Right renal cortex interstitium (tissue), 3 donors: ENCODE measurements at places on chromosomes 4 and X.

DNA sequence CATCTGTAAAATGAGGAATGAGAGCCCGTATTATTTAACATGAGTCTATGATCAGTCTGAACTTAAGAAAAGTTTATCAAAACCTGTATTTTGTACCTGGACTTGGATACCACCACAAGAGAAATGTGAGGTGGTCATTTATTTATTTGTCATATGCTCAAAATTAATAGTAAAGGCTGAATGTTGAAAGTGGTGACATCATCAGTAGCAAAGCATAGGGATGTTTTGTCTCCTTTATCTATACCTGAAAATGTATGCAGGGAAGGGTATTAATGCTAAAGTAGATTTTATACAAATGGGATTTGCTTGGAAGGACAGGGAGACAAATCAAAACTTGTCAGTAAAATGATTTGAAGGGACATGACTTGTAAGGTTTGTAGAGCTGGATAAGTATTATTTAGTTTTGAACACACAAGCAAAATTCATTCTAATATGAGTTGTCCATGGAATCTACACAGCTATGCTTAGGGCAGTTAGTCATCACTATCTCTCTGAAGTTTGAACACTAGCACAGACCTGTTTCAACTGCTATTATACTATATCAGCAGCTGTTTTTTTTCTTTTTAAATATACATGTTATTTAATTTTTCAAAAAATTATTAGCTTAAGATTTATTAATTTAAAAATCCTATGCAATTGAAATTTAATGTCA, 52.4 kb upstream of the GUCY1A1 start:
- DNase-seq: no peak

DNA sequence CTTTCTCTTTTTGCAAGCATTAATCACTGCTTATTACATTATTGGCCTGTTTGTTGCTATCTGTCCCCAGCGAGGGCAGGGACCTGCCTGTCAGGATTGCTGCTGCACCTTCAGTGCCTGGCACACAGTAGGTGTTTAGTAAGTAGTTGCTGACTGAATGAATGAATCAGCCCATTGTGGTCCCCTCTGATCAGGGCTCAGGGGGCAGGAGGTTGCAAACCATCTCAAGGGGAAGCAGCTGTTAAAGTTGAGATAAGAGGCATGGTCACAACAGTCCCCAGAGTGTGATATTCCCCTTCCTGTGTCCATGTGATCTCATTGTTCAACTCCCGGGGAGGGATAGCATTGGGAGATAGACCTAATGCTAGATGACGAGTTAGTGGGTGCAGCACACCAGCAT, 85.4 kb downstream of the WFS1 start:
- DNase-seq: no peak

GRCh38 chr4:6912441-6912840, 2.8 kb downstream of the TBC1D14 start:
- DNase-seq: no peak

DNA sequence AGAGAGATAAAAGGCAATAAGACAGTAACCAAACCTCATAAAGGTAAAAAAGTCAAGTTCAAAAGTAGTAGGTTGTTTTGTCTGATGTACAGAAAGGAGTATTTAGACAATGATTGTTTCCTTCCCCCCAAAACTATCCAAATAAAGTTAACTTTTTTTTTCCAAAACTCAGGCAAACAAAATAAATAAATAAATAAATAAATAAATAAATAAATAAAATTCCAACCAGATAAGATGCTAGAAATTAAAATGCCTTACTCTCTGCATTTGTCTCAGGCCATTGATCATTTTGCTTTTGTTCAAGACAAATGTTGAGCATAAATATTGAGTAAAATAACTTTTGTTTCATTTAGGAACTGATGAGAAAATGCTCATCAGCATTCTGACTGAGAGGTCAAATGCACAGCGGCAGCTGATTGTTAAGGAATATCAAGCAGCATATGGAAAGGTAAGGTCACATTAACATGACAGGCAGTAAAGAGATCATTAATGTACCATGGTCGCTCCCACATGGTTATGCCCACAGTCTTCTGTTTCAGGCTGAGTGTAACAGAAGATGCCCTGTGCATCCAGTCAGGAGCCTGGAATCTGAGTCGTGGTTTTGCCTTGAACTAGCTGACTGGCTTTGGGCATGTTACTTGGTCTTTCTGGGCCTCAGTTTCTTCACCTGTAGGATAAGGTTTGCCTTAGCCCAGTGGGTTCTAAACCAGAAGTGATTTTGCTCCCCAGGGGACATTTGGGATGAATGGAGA, 27.3 kb downstream of the ANXA3 start:
- no peak for DNase-seq

DNA sequence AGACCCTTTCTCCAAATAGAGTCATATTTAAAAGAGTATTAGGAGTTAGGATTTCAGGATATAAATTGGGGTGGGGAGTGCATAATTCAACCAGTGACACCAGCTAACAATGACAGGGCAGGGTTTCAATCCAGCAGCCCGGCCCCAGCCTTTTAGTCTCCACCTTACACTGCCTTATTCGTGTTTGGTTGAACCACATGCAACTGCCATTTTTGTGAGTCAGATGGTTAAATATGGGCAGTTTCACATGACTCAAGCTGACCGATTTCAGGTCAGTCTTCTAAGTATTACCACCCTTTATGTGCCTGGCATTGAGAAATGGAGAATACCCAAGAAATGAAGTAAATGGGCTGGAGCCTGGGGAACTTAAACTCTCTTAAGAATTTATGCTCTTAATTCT, 102.8 kb downstream of the STOX2 start:
- no peak for DNase-seq

DNA sequence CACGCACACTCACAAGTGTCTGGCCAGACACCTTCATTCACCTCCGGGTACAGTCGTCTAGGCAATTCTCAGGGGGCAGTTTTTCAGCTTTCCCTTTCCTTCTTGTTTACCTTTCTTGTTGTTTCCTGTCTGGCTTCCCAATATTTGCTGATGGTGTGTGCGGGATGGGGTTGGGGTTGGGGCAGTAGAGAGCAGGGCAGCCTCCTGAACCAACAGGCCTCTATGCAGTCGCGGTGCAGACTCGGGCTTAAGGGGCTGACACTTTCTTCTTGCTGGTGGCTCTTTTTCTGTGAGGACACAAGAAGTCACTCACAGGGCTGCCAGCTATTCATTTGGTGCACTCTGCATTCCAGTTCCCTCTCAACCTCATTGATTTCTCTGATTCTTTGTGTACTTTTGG, 56.4 kb downstream of the NBDY start:
- DNase-seq: no peak

DNA sequence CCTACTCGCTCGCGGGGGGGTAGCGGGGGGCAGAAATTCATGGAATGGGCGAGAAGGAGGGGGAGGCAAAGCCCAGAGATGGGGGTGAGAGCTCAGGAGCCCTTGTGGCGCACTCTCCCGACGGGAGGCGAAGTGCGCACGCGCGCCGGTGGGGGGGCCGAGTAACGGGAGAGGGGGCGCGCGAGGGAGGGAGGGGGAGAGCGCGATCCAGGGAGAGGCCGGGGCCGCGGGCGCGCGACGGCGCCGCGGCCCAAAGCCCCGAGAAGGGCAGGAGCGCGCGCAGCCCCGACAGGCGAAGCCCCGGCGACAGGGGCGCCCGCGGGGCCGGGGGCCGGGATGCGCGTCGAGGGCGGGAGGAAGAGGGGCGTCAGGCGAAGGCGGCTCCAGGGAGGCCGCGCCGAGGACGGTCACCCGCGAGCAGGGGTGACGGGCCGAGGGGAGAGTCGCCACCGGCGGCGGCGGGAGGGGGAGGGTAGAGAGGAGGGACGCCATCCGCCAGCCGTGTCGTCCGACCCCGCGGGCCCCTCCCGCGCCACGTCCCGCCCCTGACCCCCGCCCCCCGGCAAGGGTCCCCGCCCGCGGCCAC, 421 bp downstream of the MECP2 start:
- DNase-seq: no peak

GRCh38 chr4:153684182-153684970, at the start of gene TLR2:
TLR2 (plus strand) TSS chr4:153684280; CDS start chr4:153702908, 18,628 bp downstream.
- peak; percentile 8 for DNase-seq

GRCh38 chr4:150078041-150078578, at the start of gene DCLK2:
DCLK2 (plus strand) TSS chr4:150078445; CDS start chr4:150079028, 583 bp downstream.
- no peak for DNase-seq

GRCh38 chr4:142660728-142661127, 185.4 kb downstream of the INPP4B start:
- DNase-seq: no peak

DNA sequence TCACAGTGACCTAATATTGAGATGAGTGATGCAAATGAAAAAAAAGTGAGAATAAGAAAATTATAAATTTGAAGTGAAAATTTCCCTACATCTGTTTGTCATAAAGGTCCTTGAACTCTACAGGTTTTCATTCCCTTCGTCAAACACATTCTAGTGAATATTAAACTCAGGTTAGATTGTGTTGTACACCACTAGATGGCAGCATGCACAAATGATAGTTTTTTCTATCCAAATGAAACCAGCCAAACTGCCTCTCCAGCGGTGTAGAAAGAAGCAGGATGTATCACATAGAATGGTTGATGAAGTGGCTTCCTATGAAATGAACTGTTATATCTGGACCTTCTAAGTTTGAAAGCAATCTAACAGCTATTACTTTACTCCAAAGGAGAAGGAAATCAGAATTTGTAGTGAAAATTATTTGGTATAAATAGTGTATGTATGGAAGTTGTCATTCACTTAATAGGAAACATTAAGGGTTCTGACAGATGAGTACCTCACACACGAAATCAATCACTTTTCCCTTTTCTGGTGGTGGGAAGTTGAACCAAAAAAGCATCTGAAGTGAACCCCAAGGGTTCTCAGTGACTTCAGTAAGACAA, 382.7 kb downstream of the UNC5C start:
- peak; percentile 65 for DNase-seq

DNA sequence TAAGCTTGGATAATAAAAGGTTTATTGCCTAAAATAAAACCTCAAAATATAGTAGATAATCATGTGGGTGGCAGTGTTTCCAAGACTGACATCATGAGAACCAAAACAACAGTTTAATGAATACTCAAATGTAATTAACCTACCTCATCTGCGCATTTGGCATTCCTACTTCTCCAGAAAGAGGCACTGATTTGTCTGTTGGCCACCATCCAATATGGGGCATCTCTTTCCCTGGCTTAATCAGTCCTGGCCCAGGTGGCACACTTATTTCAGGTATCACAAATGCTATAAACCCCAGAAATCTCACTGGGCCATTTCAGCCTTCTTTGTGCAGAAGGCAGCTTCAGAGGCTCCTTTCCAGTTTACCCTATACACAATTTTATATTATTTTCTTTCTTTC, 192.2 kb downstream of the COMMD8 start:
- no peak for DNase-seq

- DNase-seq: no peak
These were observed 962.5 kb downstream of the RPA4 start for GRCh38 chrX:97846228-97846627.

GRCh38 chrX:141904262-141904661, 568 bp downstream of the MAGEC1 start:
- DNase-seq: no peak

DNA sequence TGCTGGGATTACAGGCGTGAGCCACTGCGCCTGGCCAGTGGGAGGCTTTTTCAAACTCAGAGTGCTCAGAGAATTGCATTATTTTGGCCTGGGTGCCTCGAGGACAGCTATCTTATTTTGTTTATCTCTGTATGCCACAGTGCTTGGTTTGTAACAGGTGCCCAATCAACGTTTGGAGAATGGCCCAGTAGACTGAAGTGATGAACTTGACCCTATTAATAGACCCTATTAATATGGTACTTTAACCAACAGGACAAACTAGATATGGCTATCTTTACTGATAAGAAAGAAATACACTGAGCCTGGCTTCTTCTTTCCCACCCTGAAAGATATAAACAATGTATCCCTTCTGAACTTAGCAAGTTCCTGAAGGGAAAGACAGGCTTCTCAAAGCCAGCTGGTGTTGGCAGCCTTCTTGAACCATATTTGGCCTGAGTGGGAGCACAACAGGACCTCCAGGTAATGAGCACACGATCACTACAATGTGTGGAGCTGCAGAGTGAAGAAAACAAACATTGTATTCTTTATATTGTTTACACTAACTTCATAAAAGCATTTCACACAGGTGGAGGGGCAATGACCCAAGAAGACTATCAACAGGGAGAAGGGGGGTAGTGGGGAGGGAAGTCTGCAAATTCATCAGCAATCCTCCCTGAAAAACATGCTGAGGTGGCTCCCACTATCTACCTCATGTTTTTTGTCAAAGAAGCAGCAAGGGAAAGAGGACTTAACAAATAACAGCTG, 41.7 kb downstream of the PRPS1 start:
- no peak for DNase-seq

- no peak for DNase-seq
These were observed 107.8 kb downstream of the EFNB1 start for GRCh38 chrX:68936608-68937007.

DNA sequence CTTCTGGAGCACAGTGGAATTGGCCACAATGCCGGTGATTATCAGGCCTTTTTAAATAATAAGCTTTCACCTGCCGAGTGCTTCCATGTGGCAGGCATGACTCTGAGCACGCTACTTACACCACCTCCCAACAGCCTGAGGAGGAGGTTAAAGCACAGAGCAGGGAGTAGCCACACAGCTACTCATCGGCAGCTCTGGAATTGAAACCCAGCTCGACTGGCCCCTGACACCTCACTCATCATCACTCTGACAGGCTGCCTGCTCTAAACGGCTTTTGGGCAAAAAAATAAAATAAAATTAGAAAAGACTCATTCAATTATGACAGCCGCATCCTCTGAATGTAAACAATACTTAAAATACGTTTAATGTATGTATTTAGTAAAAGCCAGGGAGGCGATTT, 326.4 kb upstream of the NOCT start:
- DNase-seq: no peak

DNA sequence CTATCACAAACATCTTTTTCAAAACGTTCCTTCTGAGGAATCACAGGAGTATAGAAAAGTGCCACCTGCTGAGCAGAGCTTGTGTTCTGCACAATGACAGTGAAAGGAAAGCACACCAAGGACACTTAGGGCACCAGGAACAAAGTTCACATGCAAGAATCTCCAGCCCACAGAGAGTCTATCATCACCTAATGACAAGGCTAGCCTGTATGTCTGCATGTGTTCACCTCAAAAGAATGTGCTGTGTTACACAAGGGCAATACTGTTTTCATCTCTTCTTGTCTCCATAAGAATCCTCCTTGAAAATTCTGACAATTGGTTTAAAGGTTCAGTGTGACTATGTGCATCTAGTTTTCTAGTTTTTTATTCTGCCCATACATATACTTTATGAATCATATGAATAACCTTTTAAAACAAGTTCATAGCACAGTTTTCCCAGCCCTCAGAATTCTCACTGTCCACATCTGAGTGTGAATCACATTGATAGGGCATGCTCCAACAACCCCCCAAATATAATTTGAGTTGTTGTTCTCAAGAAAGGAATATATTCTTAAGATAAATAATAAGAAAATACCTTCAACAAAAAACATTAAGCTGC, 118.0 kb downstream of the PWWP3B start:
- DNase-seq: no peak

DNA sequence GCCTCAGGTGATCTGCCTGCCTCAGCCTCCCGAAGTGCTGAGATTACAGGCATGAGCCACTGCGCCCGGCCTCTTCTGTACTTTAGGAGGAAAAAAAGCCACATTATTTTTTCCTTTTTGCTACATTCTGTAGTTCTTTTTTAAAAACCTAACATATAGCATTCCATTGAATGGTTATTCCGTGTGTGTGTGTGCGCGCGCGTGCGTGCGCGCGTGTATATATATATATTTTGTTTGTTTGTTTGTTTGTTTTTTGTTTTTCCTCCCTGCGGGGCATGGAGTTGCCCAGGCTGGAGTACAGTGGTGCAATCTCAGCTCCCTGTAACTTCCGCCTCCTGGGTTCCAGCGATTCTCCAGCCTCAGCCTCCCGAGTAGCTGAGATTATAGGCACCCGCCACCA, 59.5 kb downstream of the ARHGAP10 start:
- no peak for DNase-seq
